Left kidney (tissue), 8 donors: ENCODE measurements at places on chromosomes 6 and 20.

DNA sequence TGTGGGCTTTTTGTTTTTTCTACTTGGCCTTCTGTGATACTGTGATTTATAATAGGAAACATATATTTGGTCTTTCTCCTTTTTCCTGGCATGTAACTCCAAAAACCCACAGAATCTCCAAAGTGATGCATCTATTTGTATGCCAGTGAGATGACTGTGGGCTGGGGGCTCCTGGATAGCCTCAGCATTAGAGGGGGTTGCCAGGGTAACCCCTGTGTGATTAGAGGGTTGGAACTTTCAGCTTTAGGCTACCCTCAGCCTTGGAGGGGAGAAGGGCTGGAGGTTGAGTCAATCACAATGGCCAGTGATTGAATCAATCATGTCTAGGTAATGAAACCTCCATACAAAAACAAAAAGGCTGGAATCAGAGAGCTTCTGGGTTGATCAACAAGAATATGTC lies 10.6 kb upstream of the SFT2D1 start:
- DNase-seq, result no peak

DNA sequence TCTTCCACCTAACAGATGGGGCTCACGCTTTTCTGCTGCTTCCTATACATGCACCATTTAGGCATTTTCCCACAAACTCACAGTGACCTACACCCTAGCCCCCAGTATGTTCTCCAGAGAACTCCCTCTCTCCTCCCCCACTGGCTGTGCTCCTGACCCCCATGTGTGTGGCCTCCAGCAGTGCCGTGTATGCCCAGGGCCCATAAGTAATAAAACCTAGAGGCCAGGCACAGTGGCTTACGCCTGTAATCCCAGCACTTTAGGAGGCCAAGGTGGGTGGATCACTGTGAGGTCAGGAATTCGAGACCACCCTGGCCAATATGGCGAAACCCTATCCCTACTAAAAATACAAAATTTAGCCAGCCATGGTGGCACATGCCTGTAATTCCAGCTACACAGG lies 54.7 kb upstream of the NXT1 start:
- no peak for DNase-seq

DNA sequence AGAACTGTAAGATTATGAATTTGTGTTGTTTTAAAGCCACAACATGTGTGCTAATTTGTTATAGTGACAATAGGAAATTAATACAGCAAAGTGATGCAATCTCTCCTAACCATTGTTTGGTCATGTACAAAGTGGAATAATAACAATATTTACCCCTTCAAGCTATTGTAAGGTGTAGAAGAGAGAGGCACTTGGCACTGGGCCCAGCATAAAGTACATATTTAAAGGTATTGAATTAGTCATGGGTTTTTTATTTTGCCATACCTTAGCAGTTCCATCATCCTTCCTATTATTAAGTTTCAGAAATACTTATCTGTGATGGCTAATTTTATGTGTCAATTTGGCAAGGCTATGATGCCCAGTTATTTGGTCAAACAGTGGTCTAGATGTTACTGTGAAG lies 322.4 kb upstream of the TSHZ2 start:
- no peak for DNase-seq

DNA sequence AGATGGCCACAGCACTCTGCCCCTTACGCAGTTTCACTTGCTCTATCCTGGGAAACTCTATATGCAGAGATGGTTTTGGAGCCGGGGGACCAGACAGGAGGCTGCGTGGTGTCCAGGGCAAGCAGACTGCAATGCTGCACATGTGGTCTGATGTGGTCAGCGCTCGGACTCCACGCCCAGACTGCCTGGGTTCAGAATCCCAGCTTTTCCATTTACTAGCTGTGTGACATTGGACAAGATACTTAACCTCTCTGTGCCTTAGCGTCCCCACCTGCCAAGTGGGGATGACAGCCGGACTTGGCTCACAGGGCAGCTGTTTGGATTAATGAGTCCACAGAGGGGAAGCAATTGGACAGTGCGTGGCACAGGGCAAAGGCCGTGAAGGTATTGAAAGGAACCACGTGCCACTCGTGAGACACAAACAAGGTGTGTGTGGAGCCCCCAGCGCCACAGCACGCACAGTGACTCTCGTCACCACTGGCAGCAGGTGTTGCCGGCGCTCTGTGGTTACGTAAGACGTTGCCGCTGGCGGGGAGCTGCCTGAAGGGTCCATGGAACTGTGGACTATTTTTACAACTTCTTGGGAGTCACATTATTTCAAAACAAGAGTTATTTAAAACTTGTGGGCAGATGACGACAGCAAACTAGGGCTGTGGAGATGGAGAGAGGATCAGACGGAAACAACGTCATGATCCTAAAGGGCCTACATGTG lies 201.4 kb downstream of the PREX1 start:
- DNase-seq, result no peak

DNA sequence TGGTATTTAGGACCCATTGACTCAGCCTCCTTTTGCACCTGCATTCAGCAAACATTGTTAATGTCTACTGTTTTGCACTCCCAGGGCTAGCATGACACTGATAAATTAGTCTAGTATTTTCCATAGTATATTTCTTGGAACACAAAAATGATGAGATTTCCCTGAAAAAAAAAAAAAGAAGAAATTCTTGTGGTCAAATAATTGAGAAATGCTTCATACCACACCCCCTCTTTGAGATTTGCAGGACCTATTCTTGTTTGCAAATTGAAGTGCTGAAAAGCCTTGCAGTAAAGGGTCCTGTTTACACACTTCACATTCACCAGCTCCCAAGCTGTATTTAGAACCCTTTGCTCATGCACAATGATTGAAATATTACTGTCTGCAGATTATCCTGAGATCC lies 36.3 kb upstream of the CLIC5 start:
- DNase-seq, result no peak

DNA sequence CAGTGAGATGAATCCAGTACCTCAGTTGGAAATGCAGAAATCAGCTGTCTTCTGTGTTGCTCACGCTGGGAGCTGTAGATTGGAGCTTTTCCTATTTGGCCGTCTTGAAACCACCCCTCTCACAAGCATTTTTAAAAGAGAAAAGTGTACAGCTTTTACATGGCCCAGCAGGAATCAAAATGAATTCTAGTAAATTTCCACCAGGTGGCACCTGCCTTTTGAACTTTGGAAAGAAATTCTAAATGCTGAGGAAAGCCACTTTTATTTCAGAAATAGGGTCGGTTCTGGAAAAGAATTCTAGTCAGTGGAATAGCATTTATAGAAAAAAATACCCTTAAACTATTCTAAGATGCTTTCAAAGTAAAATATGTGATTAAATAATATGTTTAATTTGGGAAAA lies 647.8 kb downstream of the CD109 start:
- DNase-seq, result no peak

DNA sequence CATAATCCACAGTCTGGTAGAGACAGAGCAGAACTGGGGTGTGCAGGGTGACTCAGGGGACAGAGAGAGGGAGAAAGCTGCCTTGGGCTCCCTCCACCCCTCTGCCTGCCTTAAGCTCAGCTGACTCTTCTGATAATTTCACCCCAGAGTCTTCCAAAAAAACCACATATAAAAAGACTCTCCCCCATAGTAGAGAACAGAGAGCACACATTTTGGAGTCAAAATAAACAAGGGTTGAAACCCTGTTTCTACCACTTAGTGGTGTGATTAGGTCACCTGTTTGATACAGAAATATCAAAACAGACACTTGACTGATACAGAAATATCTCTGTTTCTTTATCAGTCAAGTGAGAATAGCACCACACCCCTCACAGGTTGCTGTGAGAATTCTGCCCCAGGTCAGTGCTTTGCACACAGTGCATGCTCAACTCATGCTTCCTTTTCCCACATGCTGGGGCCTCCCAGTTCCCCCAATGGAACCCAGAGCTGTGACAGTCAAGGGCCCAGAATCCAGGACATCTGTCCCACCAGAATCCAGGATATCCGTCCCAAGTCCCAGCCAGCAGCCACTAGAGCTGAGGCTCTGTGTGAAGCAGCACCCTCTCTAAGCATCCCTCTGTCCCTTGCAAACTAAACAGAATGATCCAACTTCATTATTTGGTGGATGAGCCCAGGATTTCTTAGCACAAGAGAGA lies 1.2 kb downstream of the TREML2 start:
- no peak for DNase-seq

DNA sequence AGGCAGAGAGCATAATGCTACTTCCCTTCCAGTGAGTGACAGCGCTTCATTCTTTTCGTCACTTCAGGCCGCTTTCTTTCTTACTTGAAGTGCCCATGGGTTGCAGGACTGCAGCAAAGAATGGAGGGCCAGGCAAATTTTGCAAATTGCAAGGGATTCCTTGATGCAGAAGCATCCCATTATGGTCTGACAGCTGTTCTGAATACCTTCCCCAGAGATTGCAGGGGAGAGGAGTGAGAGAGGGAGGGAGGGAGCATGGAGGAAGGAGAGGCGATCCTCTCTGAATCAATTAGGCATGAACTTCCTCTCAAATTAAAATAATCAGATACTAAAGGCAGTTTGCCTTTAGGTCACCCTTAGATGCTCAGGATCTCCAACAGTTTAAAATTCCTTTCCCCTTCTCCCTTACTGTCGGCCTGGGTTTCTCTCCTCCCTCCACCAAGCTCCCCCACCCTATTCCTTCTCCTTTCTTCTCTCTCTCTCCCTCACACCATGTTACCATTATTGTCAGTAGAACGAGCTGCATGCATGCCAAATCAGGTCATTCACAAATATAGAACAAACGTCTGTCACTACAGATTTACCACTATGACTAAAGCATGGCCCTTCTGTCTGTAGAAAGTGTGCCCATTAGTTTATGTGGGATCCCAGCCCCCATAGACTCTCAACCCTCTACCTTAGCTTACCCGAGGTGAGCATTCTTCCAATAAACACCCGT lies 289.2 kb downstream of the CD83 start:
- no peak for DNase-seq

DNA sequence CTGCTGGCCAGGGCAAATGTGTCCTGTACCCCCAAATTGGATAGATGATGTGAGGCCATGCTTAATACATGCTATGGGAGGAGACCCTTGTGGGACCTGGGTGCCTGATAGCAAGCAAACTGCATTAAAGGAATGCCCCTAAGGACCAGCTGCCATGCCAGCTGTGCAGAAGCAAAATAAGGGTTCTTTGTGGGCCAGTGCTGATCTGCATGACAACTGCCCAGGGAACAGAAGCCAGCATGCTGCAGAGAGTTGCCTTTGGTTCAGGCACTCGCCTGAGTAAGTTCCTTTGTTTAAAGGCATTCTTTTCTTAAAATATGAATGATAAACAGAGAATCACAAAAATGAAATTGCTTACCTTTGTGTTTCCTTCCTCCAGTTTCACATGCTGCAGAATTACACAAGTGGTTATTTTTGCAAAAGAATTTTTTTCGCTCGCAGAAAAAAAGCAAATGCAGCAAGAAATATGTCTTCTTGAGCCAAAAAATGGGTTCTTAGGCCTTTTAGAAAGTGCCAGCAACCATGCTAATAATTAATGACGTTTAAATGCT lies 6.9 kb upstream of the SYNDIG1 start:
- no peak for DNase-seq

DNA sequence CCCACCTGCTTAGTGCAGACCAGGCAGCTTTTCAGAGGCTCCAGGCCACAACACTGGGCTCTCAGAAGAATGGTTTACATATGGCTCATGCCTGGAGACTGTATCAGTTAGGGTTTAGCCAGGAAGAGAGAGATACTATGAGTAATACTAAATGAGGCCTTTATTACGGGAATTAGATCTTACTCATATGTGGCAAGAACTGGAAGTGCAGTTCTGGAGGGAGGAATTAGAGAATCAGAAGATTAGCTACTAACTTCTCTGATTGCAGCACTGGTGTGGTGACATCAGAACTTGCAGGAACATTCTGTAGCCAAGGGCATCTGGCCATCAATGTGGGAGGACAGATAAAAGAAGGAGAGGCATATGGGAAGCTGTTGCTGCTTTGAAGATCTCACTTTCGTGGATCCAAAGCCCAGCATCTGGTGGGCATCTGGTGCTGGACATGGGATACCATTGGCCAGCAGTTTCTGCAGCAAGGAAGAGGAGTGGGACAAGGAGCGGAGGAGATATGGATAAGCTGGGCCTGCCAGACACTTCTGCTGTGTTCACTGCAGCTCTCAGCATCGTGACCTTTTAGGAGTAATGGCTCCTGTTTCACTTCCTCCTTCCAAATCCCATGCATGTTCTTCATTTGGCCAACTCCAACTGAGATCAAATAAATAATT lies 248.5 kb downstream of the BTBD3 start:
- no peak for DNase-seq

- no peak for DNase-seq
These were observed 145.1 kb upstream of the FKBP1C start for GRCh38 chr6:63066055-63066704.

DNA sequence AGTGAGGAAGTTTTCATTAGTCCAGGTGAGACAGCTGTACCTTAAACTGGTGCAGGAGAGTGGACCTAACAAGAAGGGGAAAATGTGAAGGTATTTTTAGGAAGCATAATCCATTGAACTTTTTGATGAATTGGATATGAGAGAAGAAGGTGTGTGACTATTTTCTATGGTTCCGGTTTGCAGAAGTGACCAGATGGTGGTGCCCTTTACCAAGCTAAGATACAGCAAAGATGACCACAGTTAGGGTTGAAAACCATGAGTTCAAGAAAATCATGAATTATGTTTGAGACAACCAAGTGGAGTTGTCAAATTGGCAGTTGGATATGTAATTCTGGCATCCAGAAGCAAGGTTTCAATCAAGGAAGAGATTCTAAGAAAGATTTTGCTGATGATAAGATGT lies 61.9 kb upstream of the NRSN1 start:
- peak; percentile 29 for DNase-seq
